ENCODE measurements at places on chromosomes 6 and 20.

DNA sequence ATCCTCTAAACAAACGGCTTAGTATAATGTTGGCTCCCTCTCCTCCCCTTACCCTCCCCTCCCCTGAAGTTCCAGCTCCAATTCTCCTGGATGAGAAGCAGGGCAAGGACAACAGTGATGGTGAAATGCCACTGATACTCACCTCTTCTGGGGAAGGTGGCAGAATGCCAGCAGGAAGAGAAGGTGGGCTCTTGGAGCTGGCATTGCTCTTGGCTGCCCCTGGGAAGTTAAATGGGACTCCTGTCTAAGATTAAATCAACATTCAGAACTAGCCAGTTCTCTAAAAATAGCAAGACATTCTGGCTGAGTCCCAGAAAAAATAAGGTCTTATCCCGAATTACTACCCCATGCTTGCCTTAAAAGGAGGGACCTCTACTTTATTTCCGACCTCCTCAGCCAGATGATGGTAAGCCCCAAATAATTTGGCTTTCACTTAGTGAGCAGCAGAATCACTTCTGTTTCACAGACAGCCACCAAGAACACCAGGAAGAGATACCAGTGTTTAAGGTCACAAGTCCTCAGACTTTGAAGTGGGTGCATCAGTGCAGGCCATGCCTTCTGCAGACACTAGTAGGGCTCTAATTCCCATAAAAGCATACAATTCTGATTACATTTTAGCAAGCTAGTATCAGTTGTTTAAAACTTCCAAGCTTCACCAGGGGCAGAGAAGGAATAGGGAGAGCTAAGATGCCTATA, 46.0 kb upstream of the IL17A start:
- DNase-seq = no peak

DNA sequence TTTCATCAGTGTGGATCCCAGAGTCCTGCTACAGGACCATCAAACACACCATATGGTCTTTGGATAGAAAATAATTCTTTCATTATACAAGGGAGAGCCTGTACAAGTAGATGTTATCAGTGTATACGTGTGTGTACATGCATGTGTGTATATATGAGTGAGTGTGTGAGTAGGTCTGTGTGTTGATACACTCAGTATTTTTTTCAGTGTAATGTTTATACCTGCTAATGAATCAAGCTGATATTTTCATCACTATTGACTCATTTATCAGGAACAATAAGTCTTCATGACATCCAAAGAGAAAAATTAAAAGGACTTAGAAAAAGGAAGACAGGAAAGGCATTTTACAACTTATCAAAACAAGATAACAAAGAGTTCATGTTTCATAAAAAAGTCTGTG, 66.5 kb downstream of the EPM2A start:
- DNase-seq = no peak

DNA sequence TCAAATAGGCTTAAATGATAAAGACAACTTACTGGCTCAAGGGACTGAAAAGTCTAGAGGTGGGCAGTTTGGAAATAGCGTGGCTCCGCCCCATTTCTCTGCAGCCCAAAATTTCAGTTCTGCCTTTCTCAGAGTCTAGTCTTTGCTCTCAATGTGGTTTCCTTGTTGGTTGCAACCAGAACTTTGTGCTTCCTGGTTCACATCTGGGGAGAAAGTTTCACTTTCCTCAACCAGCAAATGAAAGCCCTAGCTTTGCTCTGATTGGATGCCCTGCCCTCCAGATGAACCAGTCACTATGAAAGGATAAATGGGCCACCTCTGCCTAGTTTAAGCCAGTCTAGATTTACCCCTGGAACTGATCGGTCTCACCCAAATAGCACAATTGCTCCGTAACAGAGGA, 14.9 kb downstream of the SYCP2L start:
- DNase-seq = no peak

GRCh38 chr6:163405412-163406309, 8.9 kb upstream of the QKI start:
- DNase-seq = no peak

- DNase-seq = no peak
Measured at GRCh38 chr6:116451916-116452315, 9.3 kb upstream of the CALHM6 start.

DNA sequence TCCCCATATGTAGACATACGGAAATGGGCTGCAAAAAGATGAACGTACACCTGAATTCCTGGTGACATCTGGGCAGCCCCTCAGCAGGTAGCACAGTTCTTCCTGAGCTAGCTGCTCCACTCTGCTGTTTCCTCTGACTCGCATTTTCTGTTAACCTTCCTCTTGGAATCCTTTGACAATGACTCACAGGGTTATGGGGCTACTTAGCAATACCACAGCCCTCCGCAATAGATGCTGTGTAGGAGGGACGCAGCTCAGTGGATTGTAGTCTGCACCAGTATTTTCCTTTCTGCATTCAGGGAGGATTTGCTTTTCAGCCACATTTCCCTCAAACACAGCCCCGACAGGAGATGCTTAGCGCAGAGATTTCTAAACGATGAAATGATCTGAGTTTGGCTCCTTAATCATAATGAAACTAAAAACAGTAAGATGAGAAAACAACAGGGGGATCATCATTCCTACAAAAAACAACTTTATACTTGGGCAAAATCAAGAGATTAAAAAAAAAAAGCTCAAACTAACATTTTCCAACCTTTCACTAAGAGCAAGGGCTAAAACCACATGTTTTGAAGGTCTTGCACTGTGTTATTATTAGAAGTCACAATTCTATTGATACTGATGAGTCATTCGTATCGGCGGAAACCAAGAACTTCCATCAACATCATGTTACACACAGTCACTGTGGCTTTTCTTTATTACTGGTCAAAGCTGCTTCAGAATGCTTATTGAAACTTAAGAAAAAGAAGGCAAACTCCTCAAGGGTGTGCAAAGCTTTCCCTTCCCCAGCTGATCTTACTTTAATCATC, 12.2 kb downstream of the BACH2 start:
- peak; percentile 82 for DNase-seq

GRCh38 chr20:47031004-47031403, 136.4 kb downstream of the EYA2 start:
- no peak for DNase-seq

GRCh38 chr20:21704408-21705385, 767 bp upstream of the PAX1 start:
- DNase-seq = no peak

- no peak for DNase-seq
Measured at GRCh38 chr20:57335392-57335791, 5.8 kb downstream of the SPO11 start.

DNA sequence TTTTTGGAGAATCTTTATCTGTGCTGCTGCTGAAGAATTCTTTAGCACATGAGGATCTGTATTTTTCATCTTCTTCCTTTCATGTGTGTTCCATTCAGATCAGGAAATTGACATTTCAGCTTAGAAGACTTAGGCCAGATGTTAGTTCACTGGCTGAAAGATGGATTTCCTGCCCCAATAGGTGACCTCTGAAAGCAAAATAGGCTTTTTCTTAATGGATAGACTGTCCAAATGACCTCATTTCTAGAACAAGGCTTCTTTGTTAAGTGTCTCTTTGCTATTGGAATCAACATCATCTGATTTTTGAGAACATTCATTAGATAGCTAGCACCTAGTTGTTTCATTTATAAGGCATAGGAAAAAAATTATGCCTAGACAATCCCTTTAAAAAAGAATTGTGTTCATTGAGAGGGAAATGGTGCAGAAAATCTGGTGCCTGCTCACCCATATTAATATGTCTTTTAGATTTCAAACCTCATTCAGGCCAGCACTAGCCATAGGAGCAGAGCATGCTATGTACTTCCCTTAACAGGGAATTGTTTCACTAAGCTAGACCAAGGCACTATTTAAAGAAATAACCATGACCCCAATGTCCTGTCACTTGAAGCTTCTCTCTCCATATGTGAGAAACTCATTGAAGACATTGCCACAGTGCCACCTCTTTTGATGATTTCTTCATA, 13.6 kb upstream of the SASH1 start:
- DNase-seq = no peak

DNA sequence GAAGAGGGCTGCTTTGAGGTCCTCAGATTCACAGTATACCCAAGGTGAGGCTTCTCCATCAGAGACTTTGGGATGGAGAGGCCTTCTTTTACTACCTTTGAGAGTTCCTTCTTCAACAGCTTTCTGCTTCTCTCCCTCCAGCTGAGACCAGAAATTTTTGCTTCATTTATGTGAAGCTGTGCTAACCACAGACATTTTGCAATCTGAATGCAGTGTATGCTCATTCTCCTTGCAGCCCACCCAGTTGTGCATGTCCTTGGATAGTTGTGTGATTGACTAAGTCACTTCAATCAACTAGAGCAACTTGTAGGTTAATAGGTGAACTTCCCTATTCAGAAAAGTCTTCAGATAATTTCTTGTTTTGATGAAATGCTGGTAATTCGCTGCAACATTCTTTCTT, 20.1 kb downstream of the DCBLD1 start:
- DNase-seq = no peak

DNA sequence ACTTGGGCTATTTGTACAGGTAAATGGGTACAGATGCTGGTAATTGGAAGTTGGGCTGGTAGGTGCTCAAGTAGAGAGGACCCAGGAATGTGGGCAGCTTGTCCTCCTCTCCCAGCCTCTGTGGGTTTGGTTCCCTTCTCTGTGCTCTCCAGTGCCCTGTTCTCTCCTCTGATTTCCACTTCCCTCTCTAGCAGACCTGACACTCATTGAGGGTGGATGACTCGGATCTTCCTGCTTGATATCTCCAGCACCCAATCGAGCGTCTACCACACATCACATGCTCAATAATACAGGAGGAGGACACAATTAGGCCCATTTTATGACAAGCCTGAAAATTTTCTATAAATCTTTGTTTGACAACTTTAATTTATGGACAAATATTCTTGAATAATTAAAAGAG, 23.7 kb downstream of the CST1 start:
- DNase-seq = no peak

GRCh38 chr6:12198851-12199250, 91.3 kb upstream of the EDN1 start:
- no peak for DNase-seq

GRCh38 chr6:128655978-128656498, 135.6 kb upstream of the PTPRK start:
- DNase-seq = peak; percentile 33
